Breast epithelium (tissue), 4 donors: ENCODE measurements at places on chromosomes 11 and 22. TPM values are rescaled to one million over a fixed set of nuclear protein-coding genes. Genes with fewer than 3 reads are reported as not detected.
A peak's percentile ranks its signal among the peaks of the same experiment; 100 is the strongest.

ZP1 gene
- 0.73 TPM for total RNA-seq

APOBEC3C gene
- total RNA-seq, result 7.0 TPM

GNB1L gene
- 6.3 TPM for total RNA-seq

ZNF280A gene
- not detected for total RNA-seq

WNT7B gene
- total RNA-seq, result not detected

DNA sequence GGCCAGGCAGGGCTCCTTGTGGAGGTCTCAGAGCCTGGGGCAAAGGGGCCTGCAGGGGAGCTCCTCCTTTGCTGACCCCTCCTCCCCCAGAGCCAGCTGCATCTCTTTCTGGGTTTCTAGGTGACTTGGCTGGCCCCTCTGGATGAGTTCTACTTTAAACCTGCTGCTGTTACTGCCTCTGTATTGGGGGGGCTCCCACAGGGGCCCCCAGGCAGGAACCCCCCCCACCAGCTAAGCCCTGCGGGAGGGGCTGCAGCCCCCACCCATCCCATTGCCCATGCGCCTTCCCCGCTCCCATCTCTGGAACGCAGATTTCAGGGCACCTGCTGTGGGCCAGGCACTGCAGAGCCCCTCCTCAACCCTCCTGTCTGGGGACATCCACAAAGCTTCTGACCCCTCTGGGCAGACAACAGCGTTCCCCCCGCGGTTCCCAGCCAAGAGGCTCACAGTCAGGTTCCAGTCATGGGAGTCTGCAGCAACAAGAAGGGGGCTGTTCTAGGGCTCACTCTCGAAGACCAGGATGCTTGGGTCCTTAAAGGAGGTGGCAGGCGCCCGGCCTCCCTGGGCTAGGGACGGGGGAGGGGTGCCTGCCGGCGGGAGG is 815 bp upstream of the PLCB3 start:
- no peak for DNase-seq
- peak overlapping the region; percentile 75 for H3K4me3 ChIP-seq
- H3K27me3 ChIP-seq, result no peaks in the 10 kb centered on the region
- H3K27ac ChIP-seq, result no peak overlapping the region
- peaks cover 13% of the 10 kb centered on the region for H3K4me1 ChIP-seq

DNA sequence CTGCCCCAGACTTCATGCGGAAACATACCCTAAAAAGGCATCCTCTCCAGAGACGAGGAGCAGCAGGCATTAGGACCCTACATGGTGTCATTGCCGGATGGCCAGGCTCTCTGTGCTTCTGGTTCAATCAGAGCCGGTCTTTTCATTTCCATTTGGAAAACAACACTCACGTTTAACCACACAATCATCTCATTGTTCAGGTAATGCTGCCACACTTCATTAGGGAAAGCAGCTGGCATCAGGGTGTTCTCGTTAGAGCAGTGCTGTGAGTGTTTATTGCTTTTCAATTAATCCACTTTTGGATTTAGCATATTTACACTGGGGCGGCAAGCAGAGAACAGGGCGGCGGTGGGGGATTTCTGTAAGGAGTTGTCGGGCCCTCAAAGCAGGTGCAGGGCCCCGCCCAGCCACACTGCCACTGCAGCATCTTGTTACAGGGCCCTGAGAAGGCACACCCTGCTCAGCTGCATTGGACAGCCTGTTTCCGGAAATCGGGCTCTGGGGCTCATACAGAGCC is 338.6 kb downstream of the SHANK2 start:
- no peak overlapping the region for H3K4me3 ChIP-seq
- H3K27ac ChIP-seq, result peak overlapping the region; percentile 20
- H3K4me1 ChIP-seq, result no peaks in the 10 kb centered on the region
- no peaks in the 10 kb centered on the region for H3K36me3 ChIP-seq
- peak; percentile 18 for DNase-seq
- no peaks in the 10 kb centered on the region for H3K27me3 ChIP-seq

DNA sequence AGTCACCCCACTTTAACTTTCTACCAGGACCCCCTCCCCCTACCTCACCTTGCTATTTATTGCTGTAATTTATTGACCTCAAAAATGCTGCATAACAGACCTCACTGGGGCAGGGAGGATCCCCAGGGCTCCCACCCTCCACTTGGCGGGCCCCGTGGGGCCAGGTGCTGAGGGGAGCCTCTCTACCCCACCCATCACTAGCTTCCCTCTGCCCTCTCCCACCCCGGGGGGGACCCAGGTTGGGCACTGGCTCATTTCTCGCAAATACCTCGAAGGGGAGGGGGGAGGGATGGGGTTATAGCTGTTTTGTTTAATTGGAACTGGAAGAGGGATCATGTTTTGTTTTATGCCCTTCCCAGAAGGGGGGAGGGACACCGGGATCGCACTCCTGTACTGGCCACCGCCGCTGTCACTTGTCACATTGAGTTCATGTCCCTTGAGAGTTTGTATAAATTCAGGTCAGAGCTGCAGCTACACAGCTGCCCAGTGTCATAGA is 16.3 kb upstream of the TMEM191C start:
- no peak overlapping the region for H3K27ac ChIP-seq
- peak; percentile 42 for DNase-seq
- H3K36me3 ChIP-seq, result peaks cover 9% of the 10 kb centered on the region
- H3K27me3 ChIP-seq, result no peaks in the 10 kb centered on the region
- no peaks in the 10 kb centered on the region for H3K4me1 ChIP-seq

DNA sequence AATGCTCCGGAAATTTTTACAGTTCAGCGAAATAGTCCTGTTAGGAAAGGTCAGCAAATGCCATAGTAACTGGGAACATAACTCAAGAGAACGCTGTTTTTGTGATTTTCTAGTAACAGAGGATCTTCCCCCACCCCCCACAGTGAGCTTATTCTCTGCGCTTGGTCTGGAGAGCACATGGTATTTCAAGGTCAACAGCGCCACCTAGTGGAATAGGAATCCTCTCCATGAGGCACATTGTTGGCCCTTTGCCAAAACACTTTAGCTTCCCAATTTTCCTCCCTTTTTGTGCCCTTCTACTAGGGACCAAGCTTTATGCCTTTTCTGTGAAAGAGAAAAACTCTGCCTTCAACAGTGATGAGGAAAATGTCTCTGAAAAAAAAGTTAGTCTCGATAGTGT is 13.2 kb upstream of the OR4C12 start:
- H3K27me3 ChIP-seq, result no peaks in the 10 kb centered on the region
- H3K27ac ChIP-seq, result no peak overlapping the region
- H3K4me1 ChIP-seq, result no peaks in the 10 kb centered on the region
- H3K4me3 ChIP-seq, result no peak overlapping the region
- H3K36me3 ChIP-seq, result no peaks in the 10 kb centered on the region

- no peak for DNase-seq
- H3K4me1 ChIP-seq, result no peaks in the 10 kb centered on the region
- no peak overlapping the region for H3K27ac ChIP-seq
- no peaks in the 10 kb centered on the region for H3K36me3 ChIP-seq
These were observed 548.5 kb downstream of the SOX6 start for GRCh38 chr11:15807827-15808226.

- no peak for DNase-seq
- no peaks in the 10 kb centered on the region for H3K36me3 ChIP-seq
- no peaks in the 10 kb centered on the region for H3K4me1 ChIP-seq
These were observed 38.0 kb upstream of the PDE2A start for GRCh38 chr11:72712168-72712751.

DNA sequence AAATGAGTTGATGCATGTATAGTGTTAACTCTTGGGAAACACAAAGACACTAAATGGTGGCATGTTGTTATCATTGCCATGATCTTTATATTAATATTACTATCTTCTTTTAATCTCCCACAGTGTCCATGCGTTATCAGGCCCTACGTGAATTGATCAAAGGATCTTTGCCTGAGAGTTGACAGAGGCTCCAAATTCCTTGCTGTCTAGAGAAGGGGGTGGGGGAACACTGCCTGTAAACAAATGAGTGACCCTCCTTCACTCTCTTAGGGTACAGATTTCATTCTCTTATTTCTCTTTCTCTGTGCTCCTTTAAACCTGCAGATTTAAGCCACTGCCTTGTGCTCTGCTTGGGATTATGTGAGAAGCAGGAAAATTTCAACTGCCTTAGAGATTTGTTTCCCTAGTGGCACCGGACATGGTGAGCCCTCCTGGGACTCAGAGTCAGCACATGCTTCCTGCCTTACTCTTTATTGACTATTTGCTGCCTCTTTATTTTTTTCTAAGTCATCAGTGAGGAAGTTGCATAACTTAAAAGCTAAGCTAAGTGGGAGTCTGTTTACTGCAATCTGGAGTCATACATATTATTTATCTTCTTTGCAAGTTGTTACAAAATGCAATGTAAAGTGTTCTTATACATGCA is 122.9 kb downstream of the MAML2 start:
- H3K4me3 ChIP-seq, result no peak overlapping the region
- H3K27me3 ChIP-seq, result no peaks in the 10 kb centered on the region
- no peak for DNase-seq
- peaks cover 18% of the 10 kb centered on the region for H3K4me1 ChIP-seq

DNA sequence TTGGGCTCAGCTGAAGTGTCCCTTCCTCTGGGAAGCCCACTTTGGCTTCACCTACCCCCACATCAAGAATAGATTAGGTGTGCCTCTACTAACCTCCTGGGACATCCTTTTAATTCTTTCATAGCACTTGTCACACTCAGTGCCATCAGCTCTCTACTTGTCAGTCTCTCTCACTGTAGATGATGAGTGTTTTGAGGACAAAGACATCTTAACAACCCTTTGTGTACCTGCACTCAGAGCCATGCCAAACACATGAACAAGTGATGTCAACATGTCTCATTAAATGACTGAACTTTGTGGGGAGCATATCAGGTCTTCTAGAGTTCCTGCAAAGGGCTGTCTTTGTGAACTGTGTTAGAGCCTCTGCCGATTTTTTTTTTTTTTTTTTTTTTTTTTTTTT is 87.0 kb upstream of the AMOTL1 start:
- H3K4me1 ChIP-seq, result no peaks in the 10 kb centered on the region
- no peaks in the 10 kb centered on the region for H3K36me3 ChIP-seq
- H3K4me3 ChIP-seq, result no peak overlapping the region
- no peak overlapping the region for H3K27ac ChIP-seq

- peak; percentile 38 for DNase-seq
- peaks cover 6% of the 10 kb centered on the region for H3K4me1 ChIP-seq
- H3K27me3 ChIP-seq, result no peaks in the 10 kb centered on the region
These were observed 3.2 kb upstream of the MRPL23 start for GRCh38 chr11:1943977-1944376.

DNA sequence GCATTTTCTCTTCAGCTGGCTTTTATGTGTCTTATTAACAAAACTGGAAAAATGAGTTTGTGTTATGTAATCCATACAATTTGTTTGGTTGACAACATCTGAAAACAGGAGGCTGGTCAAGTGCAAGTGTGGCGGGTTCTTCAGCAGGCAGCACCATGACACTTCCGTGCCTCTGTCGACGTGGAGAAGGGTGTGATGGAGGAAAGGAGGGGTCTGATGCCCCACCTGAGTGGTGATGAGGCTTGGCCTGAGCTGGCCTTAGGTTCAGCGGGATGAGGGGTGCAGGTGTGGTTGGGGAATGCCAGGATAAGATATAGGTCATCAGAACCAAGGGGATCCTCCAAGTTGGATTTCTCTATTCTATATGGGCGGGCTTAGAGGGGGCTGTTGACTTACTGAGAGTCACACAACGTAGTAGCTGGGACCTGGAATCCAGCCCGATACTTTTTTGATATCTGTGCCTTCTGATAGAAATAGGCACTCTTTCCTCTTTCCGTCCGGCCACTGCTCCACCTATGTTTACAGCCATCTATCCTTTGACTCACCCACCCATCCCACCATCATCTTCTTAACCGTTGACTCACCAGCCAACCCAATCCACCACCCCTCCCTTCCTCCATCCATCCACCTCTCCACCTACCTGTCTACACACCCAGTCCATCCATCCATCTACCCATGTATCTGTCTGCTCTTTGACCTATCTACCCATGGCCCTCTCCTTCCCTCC is 29.0 kb downstream of the SHANK3 start:
- no peak overlapping the region for H3K27ac ChIP-seq
- H3K4me1 ChIP-seq, result peaks cover 3% of the 10 kb centered on the region

GRCh38 chr11:108967571-108967970 is 302.7 kb downstream of the DDX10 start:
- no peaks in the 10 kb centered on the region for H3K27me3 ChIP-seq
- H3K27ac ChIP-seq, result no peak overlapping the region
- no peak overlapping the region for H3K4me3 ChIP-seq
- no peaks in the 10 kb centered on the region for H3K4me1 ChIP-seq

GRCh38 chr11:61851900-61852295 is 23.8 kb downstream of the FADS2 start:
- H3K36me3 ChIP-seq, result no peaks in the 10 kb centered on the region
- DNase-seq, result no peak
- H3K27me3 ChIP-seq, result no peaks in the 10 kb centered on the region
- H3K4me3 ChIP-seq, result no peak overlapping the region

DNA sequence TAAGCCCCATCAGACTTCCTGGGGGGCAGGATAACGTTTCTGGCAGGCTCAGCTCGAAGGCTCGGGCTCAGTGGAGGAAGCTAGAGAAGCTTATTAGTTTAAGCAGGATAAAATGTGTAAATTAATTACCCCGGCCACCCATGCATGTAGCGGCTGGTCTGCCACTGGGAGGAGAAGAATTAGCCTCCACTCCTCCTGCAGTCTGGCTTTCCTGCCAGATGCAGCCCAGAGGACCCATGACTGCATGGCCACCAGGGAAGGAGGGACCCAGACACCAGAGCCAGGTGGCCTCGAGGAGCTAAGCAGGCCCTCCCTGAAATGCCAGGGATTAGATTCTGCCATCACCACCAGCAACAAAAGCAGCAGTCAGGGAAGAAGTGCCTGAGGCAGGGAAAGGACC is 32.3 kb downstream of the TRIM29 start:
- H3K4me3 ChIP-seq, result no peak overlapping the region
- no peaks in the 10 kb centered on the region for H3K36me3 ChIP-seq
- no peak overlapping the region for H3K27ac ChIP-seq
- no peaks in the 10 kb centered on the region for H3K27me3 ChIP-seq
- no peaks in the 10 kb centered on the region for H3K4me1 ChIP-seq

DNA sequence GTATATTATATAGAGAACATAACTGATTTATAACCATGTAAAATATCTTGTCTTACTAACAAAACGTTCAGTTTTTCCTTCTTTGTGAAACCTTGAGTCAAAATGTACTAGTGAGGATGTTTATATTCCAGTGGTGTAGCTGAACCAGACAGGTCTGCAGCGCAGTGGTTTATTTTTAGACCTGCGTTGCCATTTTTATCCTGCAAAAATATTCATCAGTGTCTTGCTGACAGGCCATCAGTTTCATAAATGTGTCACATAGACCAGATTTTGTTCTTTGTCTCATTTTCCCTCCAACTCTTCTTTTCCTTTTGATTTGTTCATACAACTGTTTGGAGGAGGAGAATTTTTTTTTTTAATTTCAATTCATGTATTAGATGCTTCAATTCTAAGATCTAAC is 43.1 kb downstream of the HSD17B12 start:
- H3K27ac ChIP-seq, result no peak overlapping the region
- H3K36me3 ChIP-seq, result no peaks in the 10 kb centered on the region
- H3K27me3 ChIP-seq, result no peaks in the 10 kb centered on the region
- H3K4me1 ChIP-seq, result no peaks in the 10 kb centered on the region

GRCh38 chr11:96050435-96051182 is 126.7 kb upstream of the MTMR2 start:
- H3K36me3 ChIP-seq, result no peaks in the 10 kb centered on the region
- H3K4me1 ChIP-seq, result peaks cover 9% of the 10 kb centered on the region
- no peaks in the 10 kb centered on the region for H3K27me3 ChIP-seq
- peak overlapping the region; percentile 27 for H3K27ac ChIP-seq
